ENCODE measurements at places on chromosomes 5 and 9. TPM values are rescaled to one million over a fixed set of nuclear protein-coding genes. Genes with fewer than 3 reads are reported as not detected.

SREK1IP1 gene
- total RNA-seq = 7.9 TPM

ELL2 gene
- 82.5 TPM for total RNA-seq

TMEM252 gene
- total RNA-seq = not detected

GRCh38 chr9:109387206-109387605 is 66.3 kb upstream of the EPB41L4B start:
- no peak for DNase-seq

Data from A172 (cell line).